ENCODE measurements at places on chromosomes 11 and 22. TPM values are rescaled to one million over a fixed set of nuclear protein-coding genes. Genes with fewer than 3 reads are reported as not detected.

SCN2B gene
- not detected for total RNA-seq

OR52I1 gene
- not detected for total RNA-seq

MYOD1 gene
- total RNA-seq, result not detected

EMID1 gene
- total RNA-seq, result not detected

GLYATL2 gene
- total RNA-seq, result not detected

LZTR1 gene
- total RNA-seq, result 60.3 TPM

GRM5 gene
- total RNA-seq, result not detected
